ENCODE measurements at places on chromosomes 16 and 17.

- DNase-seq: no peak
These were observed 9.2 kb upstream of the TLCD3B start for GRCh38 chr16:30040221-30040620.

DNA sequence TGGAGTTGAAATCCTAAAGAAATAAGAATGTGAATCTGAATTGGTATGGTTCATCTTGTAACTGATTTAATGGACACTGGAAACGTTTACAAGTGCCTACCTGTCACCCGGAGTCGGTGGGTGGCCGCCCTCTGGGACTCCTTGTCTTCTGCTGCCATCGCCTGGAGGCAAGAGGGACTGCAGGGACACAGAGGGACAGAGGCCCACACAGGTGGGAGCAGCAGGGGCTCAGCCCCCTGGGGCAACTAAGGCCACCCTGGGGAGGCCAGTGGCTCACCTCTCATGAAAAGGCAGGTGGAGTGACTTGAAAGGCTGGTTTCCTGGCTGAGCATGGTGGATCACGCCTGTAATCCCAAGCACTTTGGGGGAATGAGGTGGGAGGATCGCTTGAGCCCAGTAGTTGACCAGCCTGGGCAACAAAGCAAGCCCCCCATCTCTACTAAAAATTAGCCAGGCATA, 23.2 kb downstream of the TMEM92 start:
- peak; percentile 71 for DNase-seq

- DNase-seq: peak; percentile 44
These were observed 5.2 kb upstream of the RAB26 start for GRCh38 chr16:2142942-2143877.

- no peak for DNase-seq
These were observed 9.6 kb downstream of the JPT2 start for GRCh38 chr16:1687427-1688316.

DNA sequence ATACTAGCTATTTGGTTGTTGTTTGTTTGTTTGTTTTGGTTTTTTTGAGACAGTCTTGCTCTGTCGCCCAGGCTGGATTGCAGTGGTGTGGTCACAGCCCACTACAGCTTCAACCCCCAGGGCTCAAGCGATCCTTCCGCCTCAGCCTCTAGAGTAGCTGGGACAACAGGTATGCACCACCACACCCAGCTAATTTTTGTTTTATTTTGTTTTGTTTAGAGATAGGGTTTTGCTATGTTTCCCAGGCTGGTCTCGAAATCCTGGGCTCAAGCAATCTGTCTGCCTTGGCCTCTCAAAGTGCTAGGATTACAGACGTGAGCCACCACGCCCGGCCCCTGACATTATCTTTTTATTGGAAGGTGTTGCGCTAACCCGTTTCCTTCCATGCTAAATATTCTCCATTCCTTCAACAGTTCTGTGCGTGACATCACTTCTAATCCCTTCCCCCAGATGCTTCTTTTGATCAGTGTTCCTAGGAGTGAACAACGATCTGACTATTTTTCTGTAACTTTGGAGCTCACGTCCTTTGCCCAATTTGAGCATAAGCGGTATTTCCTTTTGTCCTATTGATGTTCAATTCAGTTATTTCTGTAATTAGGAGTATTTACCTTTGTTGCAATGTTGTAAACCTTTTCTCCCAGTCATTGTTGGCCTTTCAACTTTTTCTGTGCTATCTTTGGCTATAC, 30.2 kb upstream of the EMP2 start:
- DNase-seq: no peak

DNA sequence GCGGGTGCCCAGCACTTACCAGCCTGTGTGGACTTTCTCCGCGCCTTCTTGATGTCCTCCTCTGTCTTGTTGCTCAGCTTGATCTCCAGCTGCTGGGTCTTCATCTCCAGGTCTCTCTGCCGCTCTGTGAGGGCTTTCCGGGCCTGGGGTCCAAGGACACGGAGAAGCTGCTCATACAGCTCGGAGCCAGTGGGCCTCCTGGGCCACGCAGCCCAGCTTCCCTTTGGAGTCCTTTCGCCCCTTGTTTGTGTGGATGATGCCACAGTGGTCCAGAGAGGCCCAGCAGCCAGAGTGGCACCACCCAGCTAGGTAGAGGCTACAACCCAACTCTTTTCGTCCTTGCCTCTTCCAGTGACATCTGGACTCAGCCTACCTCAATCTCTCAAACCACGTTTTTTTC, 20.4 kb upstream of the RCVRN start:
- no peak for DNase-seq

- DNase-seq: no peak
These were observed 20.7 kb upstream of the IL21R start for GRCh38 chr16:27381236-27381635.

GRCh38 chr17:28096756-28097155, 54.3 kb downstream of the NLK start:
- DNase-seq: no peak

- DNase-seq: no peak
These were observed 60.4 kb downstream of the ZDHHC7 start for GRCh38 chr16:84950906-84951305.

DNA sequence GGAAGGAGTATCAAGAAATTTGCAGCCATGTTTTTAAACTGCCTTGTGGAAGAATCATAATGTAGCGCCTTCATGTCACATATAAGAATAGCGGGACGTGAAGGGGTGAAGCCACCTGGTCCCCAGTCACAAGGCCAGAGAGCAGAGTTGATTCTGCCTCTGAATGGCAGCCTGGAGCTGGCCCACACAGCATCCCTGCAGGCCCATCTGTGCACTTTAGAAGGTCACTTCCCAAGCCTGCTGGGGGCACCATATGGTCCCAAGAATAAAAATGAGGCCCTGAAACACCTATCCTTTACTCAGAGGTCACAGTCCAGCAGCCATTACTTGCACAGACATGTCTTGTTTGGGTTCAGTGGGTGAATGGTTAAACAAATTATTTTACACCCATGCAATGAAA, 15.0 kb downstream of the CD300E start:
- no peak for DNase-seq

GRCh38 chr17:31499771-31500554, 108.5 kb downstream of the RAB11FIP4 start:
- DNase-seq: peak; percentile 93

DNA sequence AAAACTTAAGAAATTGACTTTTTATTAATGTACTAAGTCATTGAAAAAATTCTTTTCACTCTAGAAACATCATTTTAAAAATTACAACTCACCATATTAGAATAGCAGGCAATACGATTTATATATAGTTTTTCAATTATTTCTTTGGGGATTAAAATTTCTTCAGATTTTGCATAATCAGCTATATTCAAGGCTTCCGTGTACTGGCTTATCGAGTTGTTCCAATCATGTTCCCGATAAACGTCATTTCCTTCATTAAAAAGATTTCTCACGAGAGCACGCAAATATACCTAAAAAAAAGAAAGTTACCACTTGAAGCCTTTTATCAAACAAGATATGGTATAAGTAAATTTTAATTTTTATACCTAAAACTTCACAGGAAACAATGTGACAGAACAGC, 18.0 kb downstream of the ZC3H7A start:
- DNase-seq: no peak

GRCh38 chr16:8572063-8572918, 18.0 kb downstream of the TMEM114 start:
- DNase-seq: no peak

DNA sequence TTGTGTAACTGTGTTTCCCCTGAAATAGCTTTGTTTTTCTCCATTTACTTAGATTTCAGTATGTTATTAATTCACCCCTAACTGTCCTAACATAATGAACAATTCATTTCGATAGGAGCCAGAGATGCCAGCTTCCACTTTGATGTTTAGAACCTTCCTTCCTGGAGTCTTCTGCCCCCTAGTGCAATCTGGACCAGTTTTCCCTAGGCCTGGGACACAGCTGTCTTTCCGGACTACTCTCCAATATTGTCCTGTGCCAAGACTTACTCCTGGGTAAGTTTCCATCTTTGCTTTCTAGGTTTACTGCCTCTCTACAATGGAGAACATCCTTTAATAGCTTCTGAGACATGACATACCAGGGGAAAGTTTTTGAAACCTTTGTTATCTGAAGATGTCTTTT, 12.8 kb downstream of the RECQL5 start:
- DNase-seq: peak; percentile 34

- DNase-seq: no peak
These were observed 162.0 kb downstream of the CCDC182 start for GRCh38 chr17:57582881-57583756.

GRCh38 chr16:75494661-75495075, 573 bp downstream of the CHST6 start:
- DNase-seq: no peak

DNA sequence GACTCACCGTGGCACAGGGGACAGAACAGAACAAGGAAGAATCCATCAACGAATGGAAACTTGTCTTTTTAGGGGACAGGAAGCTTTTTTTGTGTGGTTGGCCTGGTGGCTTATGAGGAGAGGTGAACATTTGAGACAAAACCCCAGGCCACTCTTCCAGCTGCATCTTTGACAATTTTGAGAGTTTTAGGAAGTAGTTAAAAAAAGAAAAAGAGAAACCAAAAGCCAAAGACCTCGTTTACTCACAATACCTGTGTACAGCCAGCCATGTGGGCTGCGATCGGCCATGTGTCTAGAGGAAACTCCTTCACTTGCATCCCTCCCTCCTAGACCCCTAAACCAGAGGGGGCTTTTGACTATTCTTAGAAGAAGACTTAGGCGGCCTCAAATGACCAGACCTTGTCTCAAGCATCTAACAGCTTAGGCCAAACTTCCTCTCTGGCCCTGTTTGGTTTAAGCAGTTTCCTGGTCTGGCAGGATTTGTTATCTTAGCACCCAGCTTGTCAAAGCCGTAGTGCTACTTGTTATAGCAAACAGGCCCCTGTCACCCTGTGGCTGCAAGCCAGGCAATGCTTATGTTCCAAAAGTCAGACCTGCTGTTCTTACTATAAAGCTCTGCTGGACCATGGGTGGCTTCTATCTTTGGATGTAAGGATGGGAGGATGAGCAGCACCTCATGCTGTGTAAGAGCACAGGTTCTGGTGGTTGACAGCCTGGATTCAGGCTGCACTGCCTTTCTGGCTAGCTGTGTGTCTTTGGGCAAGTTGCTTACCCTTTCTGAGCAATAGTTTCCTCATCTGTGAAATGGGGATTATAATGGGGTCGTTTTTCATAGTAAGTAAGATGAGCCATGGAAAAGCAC, 17.7 kb downstream of the KSR1 start:
- DNase-seq: no peak

- peak; percentile 48 for DNase-seq
These were observed 30.1 kb downstream of the FZD2 start for GRCh38 chr17:44587339-44587738.

DNA sequence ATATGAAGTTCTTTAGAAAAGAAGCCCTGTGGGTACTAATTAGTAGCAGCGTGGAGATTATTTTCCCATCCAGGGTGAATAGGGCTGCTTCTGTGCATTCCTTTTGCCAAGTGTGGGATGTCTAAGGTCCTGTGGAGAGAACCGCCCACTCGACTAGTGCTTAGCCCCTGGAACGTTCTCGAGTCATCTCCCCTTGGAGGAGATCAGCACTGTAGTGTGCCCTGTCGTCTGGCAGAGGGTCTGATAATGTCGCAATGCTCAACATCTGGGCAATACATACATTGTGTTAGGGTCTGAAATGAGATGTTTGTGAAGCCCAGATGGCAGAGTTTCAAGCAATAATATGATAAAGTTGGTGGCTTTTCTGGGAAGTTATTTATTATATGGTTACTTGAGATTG, 64.8 kb downstream of the SPECC1 start:
- no peak for DNase-seq

GRCh38 chr17:45584092-45585036, 93.8 kb upstream of the PLEKHM1 start:
- peak; percentile 96 for DNase-seq

DNA sequence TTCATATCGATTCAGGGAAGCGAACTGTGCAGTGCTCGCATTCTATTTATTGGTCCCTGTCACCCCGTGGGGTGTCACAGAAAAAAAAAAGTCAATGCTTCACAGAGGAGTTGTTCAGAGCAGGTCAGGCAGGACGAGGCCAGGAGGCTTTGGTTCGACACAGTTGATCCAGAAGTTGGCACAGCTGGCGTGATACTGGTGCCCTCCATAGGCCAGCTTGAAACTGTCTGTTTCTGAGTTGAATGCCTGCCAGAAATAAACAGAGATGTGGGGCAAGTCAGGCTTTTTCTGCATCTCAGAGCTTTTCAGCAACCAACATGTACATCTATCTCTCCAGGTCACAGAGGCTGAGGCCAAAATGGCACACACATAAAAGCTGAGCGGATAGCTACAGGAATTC, 29.1 kb downstream of the DUSP14 start:
- DNase-seq: no peak

GRCh38 chr16:12964461-12964860, 63.1 kb downstream of the SHISA9 start:
- no peak for DNase-seq

DNA sequence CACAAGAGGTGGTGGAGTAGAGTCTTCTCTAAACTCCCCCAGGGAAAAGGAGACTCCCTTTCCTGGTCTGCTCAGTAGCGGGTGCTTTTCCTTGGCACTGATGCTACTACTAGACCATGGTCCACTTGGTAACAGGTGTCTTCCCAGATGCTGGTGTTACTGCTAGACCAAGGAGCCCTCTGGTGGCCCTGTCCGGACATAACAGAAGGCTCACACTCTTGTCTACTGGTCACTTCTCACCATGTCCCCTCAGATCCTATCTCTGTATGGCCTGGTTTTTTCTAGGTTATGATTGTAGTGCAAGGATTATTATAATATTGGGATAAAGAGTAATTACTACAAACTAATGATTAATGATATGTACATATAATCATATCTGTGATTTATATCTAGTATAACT, 49.7 kb upstream of the ARL4D start:
- DNase-seq: no peak

GRCh38 chr17:39863918-39864746, at the start of gene IKZF3:
TSS of gene IKZF3 (minus strand) at chr17:39864312. CDS start at chr17:39864126, 186 bp downstream.
- peak; percentile 64 for DNase-seq

- DNase-seq: peak; percentile 50
These were observed 3.1 kb upstream of the SETD6 start for GRCh38 chr16:58511933-58512815.

DNA sequence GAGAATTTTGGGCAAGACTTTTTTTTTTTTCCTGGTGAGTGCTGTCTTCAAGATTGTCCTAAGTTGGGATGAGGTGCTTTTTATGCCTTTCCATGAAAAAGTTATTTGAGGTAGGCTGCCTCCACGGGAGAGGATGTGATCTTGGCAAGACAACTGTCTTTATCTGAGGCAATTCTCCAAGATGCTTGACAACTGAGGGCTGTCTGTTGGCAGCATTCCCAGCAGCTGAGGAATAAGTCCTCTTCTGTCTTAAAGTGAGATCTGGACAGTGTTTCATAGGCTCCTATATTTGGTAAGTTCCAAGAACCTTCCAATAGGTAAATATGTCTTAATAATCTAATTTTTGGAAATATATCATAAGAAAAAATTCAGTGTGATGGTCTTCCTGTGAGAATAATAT, 662.0 kb downstream of the CDH11 start:
- DNase-seq: no peak

GRCh38 chr16:259226-259625, 16.5 kb downstream of the RGS11 start:
- DNase-seq: no peak

DNA sequence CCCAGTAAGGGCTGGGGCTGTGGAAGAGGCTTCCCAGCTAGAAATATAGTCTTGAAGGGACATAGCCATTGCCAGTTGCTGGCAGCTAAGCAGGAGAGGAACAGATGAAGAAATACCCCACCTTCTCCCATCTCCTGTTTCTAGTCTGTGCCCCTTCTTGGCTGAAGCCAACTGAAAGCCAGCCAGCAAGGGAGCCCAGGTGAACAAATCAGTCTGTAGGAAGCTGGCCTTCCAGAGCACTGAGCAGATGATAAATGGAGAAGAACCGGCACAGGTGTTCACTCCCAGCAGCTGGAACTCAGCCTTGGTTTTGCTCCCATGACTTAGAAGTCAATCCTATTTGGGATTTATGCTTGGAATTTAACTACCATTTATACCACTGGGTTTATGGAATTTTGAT, 69.2 kb upstream of the DHX40 start:
- DNase-seq: no peak

Data from SW480 (cell line).